ENCODE measurements at places on chromosomes 11 and 22.

GRCh38 chr11:30585892-30586250 is 282 bp downstream of the MPPED2 start:
- DNase-seq, result no peak

GRCh38 chr11:18307461-18308139 is 14.3 kb downstream of the HPS5 start:
- DNase-seq, result no peak

DNA sequence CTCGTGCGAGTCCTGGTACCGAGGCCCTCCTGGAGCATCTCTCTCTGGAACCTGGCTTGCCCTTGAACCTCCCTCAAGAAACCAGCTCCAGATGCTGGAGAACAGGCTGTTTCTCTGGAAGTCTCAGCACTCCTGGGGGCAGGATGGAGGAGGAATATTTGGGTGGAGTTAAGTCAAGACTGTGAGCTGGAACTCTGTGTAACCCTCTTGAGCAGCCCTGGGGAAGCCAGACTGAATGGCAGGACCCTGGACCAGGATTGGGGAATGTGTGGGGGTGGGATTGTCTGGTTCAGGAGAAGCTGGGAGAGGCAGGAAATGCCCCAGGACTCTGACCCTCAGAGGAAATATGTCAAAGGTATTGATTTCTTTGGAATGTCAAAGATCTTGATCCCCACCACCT is 7.7 kb downstream of the CREB3L1 start:
- no peak for DNase-seq

DNA sequence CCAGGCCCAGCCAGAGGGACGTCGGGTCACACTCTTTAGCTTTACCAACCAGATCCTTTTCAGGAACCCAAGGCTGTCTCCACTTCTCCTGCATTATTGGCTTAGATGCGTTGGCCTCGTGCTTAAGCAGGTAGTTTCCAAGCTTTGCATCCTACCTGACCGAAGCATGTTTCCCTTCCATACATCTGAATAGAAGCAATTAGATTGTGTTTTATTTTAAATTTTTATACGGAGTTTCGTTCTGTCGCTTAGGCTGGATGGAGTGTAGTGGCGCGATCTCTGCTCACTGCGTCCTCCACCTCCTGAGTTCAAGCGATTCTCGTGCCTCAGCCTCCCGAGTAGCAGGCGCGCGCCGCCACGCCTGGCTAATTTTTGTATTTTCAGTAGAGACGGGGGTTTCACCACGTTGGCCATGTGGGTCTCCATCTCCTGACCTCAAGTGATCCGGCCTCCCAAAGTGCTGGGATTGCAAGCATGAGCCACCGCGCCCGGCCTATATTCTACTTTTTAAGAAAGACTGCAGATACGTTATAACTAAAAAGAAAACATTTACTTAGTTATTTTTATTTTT is 677 bp downstream of the DYNC2H1 start:
- no peak for DNase-seq

- no peak for DNase-seq
These were observed 139.2 kb downstream of the WNT11 start for GRCh38 chr11:76067099-76067498.

GRCh38 chr11:121767433-121767832 is 314.7 kb upstream of the SORL1-AS1 start:
- DNase-seq, result no peak

DNA sequence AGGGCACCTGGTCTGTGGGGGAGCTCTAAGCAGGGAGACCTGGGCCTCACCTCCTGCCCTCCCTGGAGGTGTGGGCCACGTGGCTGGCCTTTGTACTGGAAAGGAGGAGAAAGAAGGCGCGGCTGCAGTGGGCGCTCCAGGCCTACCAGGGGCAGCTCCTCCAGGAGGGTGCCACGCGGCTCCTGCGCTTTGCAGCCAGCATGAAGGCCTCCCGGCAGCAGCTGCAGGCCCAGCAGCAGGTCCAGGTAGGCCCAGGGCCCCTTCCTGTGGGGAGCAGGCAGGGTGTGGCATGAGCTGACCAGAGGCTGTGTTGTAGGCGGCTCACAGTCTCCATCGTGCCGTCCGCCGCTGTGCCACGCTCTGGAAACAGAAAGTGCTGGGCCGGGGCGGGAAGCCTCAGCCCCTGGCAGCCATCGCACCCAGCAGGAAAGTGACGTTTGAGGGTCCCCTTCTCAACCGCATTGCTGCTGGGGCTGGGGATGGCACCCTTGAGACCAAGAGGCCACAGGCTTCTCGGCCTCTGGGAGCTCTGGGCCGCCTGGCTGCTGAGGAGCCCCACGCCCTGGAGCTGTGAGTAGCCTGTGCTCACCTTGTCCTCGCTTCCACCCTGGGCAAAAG is 48.6 kb downstream of the PISD start:
- no peak for DNase-seq

DNA sequence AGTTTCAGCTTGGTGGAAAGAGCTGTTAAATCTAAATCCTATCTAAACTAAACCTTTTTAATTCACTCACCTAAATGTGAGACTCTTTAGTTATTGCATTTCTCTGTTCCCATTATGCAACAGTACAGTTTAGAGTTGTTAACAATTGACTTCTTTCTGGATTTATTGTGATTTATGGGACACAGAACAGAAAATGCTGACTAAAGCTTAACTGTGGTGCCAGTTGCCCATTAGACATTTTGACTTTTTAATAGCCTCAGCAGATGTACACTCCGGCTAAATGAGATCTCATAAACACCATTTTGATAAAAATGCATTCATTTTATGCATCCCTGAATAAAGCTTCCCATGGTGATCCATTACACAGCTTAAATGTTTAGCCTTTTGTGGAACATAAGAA is 356.6 kb downstream of the CASP12 start:
- no peak for DNase-seq

- DNase-seq, result no peak
These were observed at the start of gene CLDN5 for GRCh38 chr22:19524170-19525115. Gene CLDN5 (minus strand): TSS chr22:19524410. CDS start chr22:19524255, 155 bp downstream.

- no peak for DNase-seq
These were observed 6.0 kb upstream of the UCP3 start for GRCh38 chr11:74014880-74015279.

DNA sequence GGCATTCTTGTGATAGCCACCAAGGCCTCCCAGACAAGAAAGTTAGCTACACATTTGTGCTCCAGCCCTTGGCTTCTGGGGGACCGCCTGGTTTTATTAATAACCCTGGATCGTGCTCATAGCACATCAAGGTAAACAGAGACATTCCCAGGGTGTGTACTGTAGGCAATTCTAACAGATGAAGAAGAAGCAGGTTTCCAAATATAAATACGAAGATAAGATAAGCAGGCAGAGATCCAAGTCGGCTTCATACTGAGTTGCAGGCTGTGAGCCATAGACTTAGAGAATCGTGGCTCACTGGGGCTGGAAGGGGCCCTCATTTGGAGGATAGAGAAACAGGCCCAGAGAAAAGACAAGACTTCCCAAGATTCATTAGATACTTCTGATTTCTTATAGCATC is 131.4 kb downstream of the TENM4 start:
- no peak for DNase-seq

GRCh38 chr11:104451197-104451893 is 287.4 kb upstream of the PDGFD start:
- DNase-seq, result no peak

DNA sequence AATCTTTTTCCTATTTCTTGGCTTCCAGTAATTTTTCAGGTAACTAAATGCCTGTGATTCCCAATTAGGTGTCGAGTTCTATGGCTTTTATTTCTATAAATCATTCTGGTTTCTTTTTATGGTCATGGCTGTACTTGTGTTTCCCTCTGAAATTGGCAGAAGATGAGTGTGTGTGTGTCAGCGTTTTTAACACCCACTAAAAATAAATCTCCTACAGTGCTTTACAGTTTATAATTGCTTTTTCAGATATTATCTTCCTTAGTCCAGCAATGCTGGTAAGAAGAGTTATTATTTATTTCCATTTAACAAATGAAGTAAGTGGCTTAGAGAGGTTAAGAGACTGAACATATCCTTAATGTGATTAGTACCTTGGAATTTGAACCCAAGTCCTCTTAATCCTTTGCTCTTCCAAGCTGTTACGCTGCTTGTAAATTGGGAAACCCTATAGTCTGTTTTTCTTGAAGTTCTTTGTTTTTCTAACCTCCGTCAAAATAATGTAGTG is 125.2 kb downstream of the TEAD1 start:
- no peak for DNase-seq

- DNase-seq, result peak; percentile 9
These were observed 6.7 kb upstream of the OR5I1 start for GRCh38 chr11:55942785-55943392.

GRCh38 chr22:37241351-37242142 is 2.5 kb downstream of the RAC2 start:
- no peak for DNase-seq

GRCh38 chr11:70804139-70804837 is 406.0 kb downstream of the CTTN start:
- DNase-seq, result no peak

DNA sequence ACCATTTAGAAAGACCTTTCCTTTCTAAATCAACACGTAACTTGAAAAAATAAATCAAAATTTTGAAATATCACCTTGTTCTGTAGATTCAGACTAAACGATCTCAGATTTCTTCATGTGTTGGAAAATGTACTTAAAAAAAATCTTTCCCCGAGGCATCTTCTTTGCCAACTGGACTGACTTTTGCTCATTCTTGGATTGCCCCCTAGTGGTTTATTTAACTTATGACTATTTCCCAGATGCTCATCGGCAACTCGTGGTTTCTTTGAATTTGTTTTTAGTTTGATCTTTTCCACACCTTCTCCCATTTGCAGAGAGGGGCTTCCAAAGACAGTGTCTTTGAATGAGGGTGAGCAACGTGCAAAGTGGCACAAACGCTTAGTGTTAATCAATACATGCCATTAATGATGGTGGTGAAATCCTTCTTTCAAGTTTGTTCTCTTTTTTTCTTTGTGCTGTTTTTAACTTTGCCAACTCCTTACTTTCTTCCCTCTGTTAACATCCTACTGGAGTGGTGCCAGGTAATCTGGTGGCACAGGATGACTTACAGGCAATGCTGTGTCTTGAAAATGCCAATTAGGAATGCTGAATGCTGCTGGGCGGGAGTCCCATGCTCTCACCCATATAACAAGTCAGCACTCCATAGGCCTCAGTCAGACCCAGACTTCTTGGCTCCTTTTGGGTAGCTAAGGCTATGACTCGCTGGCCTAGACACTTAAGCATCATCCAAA is 18.3 kb downstream of the PRSS23 start:
- DNase-seq, result no peak

GRCh38 chr11:2892967-2893528 is 7.5 kb upstream of the CDKN1C start:
- no peak for DNase-seq

DNA sequence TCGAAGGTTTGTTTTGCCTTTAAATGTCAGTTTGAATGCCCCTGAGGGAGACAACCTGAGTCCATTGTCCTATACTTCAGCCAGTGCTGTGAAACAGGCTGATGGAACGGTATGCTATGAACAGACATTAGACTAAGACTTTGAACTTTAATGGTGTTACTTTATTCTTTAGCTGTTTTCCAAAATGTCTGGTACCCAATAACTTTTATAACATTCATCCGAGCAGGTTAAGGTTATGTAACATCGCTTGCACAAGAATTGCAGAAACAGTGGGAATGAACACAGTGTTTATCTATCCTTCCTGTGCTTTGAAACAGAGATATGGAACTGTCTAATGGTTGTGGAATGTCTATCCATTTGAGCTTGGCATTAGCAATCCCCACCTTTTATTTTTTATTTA is 12.5 kb upstream of the PTS start:
- no peak for DNase-seq

GRCh38 chr22:46754110-46754799 is 8.2 kb upstream of the TBC1D22A start:
- DNase-seq, result peak; percentile 92

DNA sequence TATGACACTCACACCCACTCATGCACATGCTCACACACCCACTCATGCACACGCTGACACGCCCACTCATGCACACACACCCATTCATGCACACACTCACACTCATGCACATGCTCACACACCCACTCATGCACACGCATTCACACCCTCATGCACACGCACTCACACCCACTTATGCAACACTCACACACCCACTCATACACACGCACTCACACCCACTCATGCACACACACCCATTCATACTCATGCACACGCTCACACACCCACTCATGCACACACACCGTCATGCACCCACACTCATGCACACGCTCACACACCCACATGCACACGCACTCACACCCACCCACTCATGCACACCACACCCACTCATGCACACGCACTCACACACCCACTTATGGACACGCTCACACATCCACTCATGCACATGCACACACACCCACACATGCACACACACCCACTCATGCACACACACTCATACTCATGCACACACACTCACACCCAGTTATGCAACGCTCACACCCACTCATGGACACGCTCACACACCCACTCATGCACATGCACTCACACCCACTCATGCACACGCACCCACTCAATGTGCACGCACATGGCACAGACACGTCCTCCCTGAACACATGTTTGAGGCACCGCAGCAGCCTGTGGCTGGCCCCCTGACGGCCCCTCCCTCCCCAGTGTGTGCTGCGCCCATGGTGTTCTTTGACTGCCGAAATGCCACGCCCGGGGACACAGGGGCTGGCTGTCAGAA is 17.9 kb downstream of the MUC5AC start:
- DNase-seq, result no peak

GRCh38 chr11:110430267-110431050 is 711 bp downstream of the FDX1 start:
- no peak for DNase-seq

DNA sequence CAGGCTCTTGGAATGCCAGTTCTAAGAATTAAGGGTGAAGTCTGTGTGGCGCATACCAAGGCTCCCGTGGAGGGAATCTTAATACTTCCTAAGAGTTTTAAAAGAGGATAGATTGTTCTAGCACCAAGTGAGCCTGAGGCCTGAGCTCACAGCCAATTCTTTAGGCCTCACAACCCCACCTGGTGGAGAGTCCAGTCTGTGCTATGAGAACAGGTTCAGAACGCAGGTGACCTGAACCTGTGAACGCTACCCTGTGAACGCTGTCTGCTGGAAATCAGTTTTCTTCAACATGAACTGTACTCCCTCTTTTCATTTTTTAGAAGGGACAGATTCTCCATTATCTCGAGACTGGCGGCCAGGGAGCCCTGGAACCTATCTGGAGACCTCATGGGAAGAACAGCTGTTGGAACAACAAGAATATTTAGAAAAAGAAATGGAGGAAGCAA is 43.2 kb upstream of the DLAT start:
- DNase-seq, result no peak

- DNase-seq, result no peak
These were observed 29.5 kb downstream of the DIXDC1 start for GRCh38 chr11:111966678-111967077.

GRCh38 chr11:93942176-93942575 is 79.0 kb upstream of the HEPHL1 start:
- DNase-seq, result no peak
